ENCODE measurements at places on chromosomes 7 and 10. TPM values are rescaled to one million over a fixed set of nuclear protein-coding genes. Genes with fewer than 3 reads are reported as not detected.

DNA sequence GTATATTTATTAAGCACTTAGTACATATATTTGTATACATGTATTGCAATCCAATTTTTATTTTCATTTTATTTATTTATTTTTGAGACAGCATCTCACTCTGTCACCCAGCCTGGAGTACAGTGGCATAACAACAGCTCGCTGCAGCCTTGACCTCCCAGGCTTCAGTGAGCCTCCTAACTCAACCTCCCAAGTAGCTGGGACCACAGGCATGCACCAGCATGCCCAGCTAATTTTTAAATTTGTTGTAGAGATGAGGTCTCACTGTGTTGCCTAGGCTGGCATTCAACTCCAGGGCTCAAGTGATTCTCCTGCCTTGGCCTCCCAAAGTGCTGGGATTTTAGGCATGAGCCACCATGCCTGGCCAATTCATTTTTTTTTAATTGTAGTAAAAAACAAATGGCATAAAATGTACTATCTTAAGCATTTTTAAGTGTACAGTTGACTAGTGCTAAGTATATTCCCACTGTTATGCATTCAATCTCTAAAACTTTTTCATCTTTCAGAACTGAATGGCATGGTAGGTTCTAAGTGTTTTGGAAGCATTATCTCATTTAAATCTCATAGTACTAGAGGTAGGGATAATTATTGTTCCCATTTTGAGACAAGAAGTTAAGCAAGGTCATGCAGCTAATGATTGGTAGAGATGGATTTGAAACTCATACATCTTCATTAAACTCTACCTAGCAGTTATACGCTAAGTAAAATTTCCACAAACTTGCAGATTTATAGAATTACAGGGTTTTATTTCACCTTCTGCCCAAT is 264.0 kb upstream of the NFE2L3 start:
- DNase-seq: no peak

SLC39A12 gene
- not detected for total RNA-seq

DNA sequence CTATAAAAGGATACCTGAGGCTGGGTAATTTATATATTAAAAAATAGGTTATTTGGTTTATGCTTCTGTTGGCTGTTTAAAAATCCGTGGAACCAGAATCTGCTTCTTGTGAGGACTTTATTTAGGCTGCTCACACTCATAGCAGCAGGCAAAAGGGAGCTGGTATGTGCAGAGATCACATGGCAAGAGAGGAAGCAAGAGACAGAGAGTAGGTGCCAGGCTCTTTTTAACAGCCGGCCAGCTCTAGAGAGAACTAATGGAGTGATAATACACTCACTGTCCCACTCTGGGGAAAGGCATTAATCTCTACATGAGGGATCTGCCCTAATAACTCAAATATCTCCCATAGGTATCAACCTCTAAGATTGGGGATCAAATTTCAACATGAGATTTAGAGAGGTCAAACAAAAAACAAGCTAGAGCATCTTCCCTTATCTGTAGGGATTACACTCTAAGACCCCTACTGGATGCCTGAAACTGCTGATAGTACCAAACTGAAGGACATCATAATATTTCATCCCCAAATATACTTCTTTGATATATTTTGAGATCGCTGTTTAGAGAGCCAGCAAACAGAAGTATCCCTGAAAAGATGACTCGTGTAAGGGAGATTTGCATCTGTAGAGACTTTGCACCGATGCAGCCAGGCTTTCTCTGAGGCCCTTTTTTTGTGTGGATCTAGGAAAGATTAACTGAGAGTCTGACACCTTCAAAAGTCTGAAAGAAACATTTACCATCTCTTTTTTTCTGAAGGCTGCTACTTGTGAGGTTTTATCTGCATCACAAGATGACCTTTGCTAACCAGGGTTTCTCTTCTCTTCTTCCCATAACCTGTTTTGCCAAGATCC is 717.0 kb upstream of the MBL2 start:
- no peak for DNase-seq

DNA sequence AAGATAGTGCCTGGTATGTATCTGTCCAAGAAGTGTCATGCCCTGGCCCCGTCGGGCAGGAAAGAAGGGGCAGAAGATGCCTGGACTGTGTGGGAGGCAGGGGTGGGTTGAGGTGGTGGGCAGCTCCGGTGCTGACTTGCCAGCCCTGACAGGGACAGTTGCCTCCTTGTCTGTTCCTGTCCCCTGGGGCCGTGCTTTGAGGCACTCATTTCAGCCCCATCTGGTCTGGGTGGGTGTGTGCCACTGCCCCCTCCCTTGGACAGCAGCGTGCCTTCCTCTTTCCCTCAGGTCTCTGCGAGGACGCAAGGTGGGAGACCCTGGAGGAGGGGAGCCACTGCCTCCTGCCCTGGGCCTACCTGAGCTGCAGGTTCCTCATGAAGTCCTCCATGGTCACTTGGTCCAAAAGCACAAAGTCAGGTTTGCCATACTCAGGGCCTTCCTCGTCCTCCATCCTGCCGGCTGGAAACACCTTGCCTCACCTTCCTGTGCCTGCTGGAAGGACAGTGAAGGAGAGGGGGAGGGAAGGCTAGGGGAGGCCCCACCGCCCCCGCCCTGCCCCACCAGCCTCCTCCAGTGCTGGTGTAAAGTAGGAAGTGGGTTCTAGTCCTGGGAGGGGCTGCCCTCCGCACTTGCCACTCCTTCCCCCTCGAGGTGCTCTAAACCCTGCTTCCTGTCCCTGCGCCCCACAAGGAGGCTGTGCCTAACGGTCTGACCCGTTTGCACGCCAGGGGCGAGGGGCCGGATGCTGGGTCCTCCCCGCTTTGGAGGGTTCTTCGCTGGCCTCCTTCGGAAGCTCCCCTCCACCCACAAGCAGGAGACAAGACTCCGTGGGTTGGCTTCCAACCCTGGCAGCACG is at the start of gene MYO1G:
Gene MYO1G (minus strand): TSS at position 505 of the 856 bp plus-strand sequence. CDS start 54 bp downstream, at position 451.
- DNase-seq: no peak

GRCh38 chr7:158276414-158277218 is 311.0 kb downstream of the PTPRN2 start:
- DNase-seq: peak; percentile 72

GRCh38 chr10:5165738-5166137 is 19.2 kb downstream of the AKR1C8 start:
- no peak for DNase-seq

DNA sequence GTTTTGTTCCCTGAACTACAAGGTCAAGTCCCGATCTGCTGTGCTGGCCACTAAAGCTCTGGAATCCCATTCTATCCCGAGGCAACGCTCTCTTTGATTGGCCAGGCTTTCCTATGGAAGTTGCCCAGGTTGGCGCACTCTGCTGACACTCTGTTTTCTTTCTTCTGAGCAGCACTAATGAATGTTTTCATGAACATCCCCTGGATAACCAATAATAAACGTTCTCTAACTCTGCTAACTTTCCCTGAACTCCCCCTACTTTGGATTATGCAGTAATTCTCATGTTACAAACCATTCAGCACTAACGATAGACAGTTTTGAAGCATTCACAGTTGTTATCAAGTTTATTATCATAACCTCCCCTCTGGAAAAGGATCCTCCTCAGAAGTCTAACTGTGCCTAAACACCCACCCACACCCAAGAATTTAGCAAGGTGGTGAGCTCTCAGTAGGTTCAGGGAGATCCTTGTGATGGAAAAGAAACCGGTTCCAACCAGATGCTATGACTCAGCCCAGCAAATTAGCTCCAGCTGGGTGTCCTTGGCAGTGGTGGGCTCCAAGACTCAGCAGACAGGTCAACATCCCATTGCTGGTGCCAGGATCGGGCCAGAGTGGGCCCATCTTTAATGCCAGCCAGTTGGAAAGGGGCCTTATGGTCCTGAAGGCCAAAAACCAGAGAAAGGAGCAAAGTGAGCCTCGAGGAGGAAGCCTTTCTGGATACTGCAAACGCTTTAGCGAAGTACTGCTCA is 68.4 kb downstream of the CREB3L2 start:
- no peak for DNase-seq

CYP3A5 gene
- 102 TPM for total RNA-seq

COL17A1 gene
- total RNA-seq: 1,410 TPM
